ENCODE measurements at places on chromosomes 16 and 17.

- no peak for DNase-seq
Observed at GRCh38 chr16:87101903-87102302, 215.3 kb downstream of the C16orf95 start.

GRCh38 chr16:70157477-70158260 lies 15.9 kb upstream of the CLEC18C start:
- DNase-seq = no peak

DNA sequence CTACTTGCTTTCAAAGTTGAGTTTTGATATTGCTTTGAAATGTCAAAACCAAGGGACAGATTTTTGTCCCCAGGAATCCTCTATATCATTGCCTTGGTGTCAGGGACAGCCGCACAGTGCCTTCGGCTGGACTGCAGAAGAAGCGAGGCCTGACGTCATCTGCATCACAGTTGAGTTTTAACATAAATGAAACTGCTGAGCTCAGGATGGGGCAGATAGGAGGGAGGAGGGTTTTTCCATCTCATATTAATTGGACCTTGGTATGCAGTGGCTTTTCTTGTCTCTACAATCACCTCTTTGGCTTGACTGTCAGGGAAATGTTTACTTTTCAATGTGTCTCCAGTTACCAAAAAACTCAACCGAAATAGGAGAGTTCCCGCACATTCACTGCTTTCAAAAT lies 111.3 kb downstream of the AATF start:
- DNase-seq = no peak

DNA sequence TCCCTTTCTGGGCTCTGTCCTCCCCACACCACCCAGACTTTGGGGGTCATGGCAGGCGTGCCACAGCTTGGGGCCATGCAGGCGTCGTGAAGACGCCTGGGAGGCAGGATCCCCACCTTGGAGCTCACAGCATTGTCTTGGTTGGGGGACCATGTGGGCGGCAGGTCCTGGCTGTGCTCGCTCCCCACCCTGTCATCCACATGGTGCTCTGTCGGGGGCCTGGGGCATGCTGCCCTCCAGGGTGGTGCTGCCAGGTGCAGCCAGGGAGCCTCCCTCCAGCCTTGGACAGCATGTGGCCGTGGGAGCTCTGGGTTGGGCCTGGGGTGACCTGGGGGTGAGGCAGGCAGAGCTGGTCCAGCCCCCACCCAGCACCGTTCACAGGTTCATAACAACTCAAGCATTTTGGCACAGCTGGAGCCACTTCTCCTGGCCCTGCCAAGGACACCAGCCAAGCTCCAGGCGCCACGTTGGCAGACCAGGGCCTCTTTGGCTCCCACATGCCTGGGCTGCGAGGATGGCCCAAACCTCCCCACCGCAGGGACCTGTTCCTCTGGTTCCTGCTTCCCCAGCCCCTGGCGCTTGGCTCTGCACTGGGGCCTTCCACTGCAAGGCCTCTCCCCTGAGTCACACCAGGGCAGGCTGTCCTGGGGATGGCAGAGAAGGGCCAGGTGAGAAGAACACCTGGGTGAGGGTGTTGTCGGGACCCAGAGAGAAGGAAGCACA lies 15.1 kb upstream of the ATP6V0C start:
- DNase-seq = no peak

GRCh38 chr17:5069724-5070123 lies 8.5 kb upstream of the ZFP3 start:
- DNase-seq = no peak
